ENCODE measurements at places on chromosomes 2 and 18.

- no peak for DNase-seq
Measured at GRCh38 chr2:74740395-74740740, 86.3 kb downstream of the SEMA4F start.

DNA sequence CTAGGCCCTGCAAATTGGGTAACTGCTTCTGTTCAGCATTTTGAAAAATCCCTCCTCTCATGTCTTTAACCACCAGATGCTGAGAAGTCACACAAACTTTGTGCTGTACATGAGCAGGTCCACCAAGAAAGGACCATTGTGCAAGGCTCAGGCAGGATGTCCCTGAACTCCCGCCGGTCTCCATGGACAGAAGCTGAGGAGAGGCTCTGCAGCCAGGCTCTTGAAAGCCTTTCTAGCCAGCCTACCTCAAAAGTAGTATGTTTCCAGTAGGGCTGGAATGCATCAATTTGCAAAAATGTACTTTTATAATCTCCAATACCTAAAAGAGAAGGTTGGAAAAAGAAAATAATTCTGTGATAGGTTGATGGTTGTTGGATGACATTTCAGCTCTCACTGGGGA lies 47.0 kb upstream of the SH3BP4 start:
- no peak for DNase-seq

GRCh38 chr2:192585418-192585817 lies 390.7 kb upstream of the TMEFF2 start:
- DNase-seq = no peak

DNA sequence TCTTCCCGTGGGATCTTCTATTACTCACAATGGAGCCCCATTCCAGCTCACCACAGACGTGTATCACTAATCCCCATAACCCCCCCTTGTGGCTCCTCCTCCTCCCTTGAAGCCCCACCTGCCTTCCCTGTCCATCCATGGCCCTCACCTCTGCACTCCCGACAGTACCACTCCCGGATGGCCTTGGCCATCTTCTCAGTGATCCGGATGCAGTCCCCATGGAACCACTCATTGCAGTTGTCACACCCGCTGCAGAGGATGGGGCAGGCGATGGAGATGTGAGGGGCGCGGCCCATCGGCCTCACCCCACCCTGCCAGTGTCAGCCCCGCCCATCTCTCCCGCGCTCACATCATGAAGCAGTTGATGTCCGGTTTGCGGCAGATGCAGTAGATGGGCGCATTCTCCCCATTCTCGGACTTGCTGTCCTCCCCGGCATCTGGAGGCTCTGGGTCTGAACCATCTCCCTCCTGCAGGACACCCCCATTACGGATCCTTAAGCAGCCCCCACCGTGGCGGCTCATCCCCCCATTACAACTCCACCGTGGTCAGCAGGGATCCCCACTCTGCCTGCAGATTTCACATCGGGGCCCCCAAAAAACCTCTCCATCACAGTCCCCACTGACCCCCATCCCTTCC lies 983 bp downstream of the CXXC1 start:
- DNase-seq = no peak

DNA sequence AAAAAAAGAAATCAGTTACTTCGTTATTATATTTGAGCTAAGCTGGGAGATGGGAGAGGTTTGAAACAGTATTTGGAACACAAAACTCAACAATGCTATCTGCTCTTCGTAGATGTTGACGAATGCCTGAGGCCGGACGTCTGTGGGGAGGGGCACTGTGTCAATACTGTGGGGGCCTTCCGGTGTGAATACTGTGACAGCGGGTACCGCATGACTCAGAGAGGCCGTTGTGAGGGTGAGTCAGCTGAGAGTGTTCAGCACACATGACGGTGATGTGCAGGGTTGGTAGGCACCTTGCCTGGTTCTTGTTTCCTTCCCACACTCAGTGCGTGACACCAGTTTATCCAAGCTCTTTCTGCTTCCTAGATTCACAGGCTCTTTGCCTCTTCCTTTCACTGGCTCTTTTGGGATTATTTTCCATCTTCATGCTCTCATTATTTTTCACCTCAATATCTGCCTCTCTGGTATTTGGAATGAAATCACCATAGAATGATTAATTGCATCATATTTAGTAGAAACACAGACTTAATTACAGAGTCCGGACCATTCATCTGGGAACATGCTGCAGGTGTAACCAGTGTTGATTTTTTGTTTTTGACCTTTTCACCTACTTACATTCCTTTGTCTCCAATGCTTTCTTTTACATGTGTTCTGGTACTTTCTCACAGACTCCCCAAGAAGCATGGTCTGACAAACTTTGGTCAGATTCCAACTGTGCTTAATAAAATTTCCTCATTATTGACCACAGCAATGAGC lies 200.6 kb upstream of the RASGRP3 start:
- no peak for DNase-seq

DNA sequence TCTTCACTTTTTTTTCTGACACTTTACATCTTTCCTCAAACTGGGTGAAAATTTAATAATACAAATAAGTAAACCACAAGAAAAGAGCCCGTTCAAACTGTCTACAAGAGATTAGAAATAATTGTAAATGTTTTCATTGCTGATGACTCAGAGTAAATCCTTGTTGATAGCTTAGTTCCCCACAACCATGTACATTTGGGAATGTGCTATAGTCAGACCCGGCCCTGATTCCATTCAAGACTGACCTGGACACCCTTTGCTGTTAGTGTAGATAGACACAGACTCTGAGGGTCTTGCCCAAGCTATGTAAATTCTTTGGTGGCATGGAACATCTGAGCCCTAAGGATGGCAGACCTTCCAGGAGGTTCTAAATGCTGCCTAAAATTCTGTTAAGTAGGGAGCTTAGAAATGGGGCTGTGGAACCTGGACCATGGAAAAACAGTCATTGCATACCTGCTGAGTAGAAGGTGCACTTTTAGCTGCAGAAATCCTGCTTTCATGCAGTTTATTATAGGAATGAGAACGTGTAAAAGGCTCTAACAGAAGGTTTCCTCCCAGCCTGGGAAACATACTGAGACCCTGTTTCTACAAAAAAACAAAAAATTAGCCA lies 3.7 kb downstream of the MALT1 start:
- DNase-seq = no peak

DNA sequence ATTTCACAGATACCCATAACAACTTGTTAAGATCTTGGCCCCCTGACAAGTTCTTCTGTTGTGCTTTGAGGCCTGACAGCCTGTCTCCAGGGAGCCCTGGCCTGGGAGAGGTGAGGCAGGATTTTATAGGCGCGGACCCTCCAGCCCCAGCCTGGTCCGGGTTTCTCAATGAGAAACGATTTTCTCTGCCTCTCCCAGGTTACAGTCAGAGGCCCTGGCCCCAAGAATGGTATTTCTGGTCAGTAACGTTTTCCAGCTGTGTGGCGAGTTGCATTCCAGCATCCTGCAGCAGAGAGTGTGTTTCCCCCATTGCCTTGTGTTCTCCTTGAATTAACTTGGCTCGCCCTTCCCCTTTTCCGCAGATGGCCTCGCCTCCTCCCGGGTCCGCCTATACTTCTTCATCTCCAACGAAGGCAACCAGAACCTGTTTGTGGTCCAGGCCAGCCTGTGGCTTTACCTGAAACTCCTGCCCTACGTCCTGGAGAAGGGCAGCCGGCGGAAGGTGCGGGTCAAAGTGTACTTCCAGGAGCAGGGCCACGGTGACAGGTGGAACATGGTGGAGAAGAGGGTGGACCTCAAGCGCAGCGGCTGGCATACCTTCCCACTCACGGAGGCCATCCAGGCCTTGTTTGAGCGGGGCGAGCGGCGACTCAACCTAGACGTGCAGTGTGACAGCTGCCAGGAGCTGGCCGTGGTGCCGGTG lies 3.0 kb downstream of the INHBB start:
- no peak for DNase-seq

- no peak for DNase-seq
Measured at GRCh38 chr2:172381275-172382027, 45.9 kb upstream of the ITGA6 start.

DNA sequence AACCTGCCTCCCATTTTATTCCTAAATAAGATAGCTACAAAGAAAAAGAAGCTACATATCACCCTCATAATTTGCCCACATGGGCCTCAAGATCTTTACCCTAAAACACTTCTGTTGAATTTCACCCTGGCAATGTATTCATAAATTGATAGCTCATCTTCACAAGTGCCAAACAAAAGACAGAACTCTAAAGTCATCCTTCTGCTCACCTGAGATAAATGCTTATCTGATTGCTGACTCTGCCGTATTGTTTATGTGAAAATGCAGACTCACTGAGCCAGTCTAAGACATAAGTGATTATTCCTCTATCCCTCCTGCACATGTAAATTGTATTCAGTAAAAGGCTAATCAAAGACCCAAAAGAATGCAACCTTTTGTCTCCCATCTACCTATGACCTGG lies 2.0 kb downstream of the RDH14 start:
- DNase-seq = no peak

GRCh38 chr2:85830645-85831044 lies 58.1 kb downstream of the ST3GAL5 start:
- no peak for DNase-seq
